GM23338 (cell line): ENCODE measurements at places on chromosomes 16 and 17. TPM values are rescaled to one million over a fixed set of nuclear protein-coding genes. Genes with fewer than 3 reads are reported as not detected.

- no peak for DNase-seq
These were observed 39.7 kb downstream of the RPTOR start for GRCh38 chr17:80584176-80584905.

GRCh38 chr17:41098481-41098880 lies 539 bp upstream of the KRTAP4-8 start:
- no peak for DNase-seq

DNA sequence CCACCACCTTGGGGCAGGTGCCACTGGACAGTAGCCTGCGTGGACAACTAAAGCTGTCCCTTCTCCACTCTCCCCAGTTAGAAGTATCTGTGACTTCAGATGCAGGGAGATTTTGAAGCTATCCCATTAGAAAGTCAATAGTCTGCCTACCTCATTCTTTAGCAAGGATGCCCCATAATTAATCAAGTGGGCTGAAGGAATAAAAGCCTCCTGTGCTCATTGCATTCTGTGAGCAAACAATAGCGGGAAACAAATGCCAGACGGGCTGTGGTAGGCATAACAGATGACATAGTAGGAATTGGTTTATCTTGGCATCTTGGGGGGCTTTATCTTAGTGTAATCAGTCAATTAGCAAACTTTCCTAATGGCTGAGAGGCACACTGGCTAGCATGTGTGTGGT lies 96.7 kb upstream of the HSBP1 start:
- DNase-seq, result no peak

DNA sequence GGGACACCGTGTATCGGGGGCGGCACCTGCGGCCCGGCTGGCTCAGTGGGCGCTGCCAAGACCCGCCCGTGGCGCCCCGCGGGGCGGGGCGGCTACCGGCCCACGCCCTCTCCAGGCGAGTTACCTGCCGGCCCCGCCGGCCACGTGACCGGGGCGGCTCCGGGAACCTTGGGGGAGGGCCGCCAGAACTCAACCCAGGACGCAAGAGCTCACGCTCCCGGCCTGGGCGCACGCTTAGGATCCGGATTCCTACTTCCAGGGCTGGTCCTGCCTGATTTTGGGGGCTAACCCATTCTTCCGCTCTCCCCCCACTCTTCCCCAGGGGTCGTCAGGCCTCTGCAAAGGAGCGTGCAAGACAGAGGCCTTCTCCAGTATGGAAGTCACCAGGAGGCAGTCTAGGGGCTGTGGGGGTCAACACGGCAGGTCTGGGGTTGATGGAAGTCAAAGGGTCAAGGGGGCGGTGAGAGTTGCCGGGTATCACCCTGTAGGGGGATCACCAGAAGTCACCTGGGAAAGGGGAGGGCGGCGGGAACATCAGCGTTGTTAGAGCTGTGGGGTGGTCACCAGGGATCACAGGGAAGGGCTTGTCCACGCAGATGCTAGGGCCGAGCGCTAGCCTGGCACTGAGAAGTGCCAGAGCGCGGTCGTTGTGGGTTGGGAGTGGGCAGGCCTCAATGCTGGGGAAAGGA lies 354 bp upstream of the ESRP2 start:
- DNase-seq, result peak; percentile 85

DNA sequence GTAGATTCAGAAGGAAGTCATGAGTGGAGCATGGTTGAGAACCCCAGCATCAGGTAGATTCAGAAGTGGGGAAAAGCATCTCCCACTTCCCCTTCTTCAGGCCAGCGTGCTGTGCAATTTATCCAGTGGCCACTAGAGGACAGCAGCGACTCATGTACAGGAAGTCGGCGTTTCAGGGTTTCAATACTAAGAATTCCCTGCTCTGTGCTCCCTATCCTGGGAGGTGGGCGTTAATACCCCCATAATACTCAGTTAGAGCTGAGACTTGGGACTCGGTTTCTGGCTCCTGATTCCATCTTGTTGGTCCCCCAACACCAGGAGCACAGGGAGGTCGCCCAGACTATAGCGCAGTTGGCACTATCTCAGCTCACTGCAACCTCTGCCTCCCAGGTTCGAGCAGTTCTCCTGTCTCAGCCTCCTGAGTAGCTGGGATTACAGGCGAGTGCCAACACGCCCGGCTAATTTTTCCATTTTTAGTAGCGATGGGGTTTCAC lies 75.3 kb upstream of the AMZ2 start:
- peak; percentile 80 for DNase-seq

DNA sequence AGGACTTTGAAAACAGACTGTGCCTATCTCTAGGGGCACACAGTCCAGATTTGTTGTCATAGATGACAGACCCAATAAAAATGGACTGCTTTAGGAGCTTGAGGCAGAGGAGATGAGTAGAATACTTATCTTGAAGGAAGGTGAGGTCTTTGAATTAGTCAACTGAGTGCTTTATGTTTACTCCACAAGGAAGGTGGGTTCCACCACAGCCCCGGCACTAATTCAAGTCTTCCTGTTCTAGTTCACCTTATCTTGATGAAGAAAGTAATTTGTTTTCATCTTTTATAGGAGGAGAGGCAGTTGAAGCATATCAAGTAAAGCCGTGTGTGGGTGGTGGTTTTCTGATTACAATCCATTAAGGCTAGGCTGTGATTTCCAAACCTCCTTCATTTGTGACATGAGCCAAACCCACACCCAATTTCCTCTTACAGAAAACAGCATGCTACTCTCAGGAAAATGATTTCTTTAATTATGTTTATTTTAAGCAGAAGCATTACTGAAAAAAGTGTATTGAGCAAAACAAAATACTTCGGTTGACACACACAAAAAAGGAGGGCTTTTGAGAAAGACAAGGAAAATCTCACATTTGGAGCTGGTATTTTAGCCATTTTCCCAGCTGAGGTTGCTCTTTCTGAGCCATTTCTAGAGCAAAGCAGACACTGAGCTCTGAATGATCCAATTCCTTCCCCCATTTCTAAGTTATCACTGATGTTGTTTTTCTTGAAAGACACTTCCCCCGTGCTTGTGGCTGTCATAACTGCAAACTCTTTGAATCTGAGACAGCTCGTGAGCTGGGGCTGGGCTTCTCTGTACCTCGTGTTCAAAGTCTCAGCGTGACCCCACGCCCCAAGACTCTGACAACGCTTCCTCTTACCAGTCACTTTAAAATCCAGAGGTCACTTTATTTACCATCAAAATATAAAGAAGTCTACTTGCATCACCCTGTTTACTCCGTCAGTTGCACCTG lies 35.4 kb downstream of the CDRT15 start:
- DNase-seq, result peak; percentile 24

DNA sequence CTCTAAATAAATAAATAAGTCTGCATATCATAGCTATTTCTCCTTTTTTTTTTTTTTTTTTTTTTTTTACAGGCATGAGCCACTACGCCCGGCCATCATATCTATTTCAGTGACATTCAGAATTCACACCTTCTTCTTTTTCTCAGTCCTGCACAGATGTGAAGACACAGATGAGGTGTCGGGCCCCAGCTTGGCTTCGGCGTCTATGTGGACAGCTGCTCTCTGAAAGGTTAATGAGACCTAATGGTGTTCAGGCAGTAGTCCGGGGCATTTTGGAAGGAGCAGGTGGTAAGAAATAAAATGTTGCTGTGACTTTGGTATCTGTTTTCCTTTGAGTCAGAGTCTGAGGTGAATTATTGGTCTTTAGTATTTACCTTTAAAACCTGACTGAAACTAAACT lies 23.6 kb downstream of the TANGO6 start:
- DNase-seq, result no peak

DNA sequence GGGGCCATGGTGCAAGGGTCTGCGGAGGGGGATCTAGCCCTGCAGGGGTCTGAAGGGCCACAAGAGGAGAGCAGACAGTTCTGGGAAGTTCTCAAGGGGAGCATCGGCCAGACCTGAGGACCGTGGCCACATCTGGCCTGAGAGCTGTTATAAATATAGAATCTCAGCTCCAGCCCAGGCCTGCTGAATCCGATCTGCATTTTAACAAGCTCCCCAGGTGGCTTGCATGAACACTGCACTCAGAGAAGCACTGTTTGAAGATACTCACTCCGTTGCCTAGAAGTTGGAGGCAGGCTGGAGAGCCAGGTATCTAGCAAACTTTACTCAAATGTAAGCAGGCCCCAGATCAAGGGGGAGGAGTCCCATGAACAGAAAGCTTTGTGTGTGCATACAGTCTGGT lies 61.3 kb downstream of the NKD1 start:
- DNase-seq, result no peak

DNA sequence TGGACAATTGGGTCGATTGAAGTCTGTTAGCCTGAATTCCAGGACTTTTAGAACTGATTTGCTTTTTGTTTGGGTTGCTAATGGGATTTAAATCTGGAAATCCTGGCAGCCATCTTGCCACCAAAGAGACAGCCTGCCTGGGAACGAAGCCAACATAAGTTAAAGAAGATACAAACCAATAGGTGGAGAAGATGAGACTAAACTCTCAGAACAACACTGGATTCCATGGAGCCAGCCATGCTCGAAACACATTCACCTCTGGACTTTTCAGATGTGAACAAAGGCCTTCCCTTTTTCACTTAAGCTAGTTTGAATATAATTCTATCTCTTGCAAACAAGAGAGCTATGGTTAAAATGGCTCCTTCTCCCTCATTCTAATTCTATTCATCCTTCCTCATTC lies 135.9 kb downstream of the TOX3 start:
- no peak for DNase-seq

- no peak for DNase-seq
These were observed 4.3 kb downstream of the SLC16A3 start for GRCh38 chr17:82232876-82233785.

- DNase-seq, result no peak
These were observed 155.8 kb upstream of the SDK2 start for GRCh38 chr17:73799781-73800627.

- DNase-seq, result no peak
These were observed 6.0 kb downstream of the CCDC137 start for GRCh38 chr17:81672504-81672903.

GRCh38 chr17:35166526-35166925 lies 18.9 kb downstream of the UNC45B start:
- DNase-seq, result no peak

DNA sequence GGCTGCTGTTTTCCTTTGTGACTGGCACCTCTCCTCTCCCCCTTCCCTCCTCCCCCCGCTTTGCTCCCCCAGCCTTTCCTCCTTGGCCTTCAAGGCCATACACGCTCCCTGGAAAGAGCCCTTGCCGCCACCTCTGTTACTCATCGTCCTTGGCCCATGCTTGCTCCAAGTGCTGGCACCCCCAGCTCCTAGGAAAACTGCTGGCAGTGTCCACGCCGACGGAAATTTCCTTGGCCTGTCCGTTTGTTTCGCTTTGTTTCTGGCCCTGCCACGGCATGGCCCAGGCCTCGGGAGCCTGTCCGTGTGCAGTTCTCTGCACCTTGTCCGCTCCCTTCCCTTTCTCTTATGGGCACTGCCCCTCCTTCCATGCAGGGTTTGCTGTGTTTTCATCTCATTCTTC lies 18.0 kb downstream of the CA5A start:
- DNase-seq, result no peak

GRCh38 chr17:29572691-29573557 lies 4.4 kb downstream of the TP53I13 start:
- peak; percentile 67 for DNase-seq

- no peak for DNase-seq
These were observed 120.9 kb upstream of the RBFOX1 start for GRCh38 chr16:7211781-7212180.

GRCh38 chr17:57519800-57520199 lies 225.3 kb downstream of the CCDC182 start:
- DNase-seq, result no peak

GRCh38 chr17:20206068-20206467 lies 196.9 kb downstream of the SPECC1 start:
- no peak for DNase-seq

DNA sequence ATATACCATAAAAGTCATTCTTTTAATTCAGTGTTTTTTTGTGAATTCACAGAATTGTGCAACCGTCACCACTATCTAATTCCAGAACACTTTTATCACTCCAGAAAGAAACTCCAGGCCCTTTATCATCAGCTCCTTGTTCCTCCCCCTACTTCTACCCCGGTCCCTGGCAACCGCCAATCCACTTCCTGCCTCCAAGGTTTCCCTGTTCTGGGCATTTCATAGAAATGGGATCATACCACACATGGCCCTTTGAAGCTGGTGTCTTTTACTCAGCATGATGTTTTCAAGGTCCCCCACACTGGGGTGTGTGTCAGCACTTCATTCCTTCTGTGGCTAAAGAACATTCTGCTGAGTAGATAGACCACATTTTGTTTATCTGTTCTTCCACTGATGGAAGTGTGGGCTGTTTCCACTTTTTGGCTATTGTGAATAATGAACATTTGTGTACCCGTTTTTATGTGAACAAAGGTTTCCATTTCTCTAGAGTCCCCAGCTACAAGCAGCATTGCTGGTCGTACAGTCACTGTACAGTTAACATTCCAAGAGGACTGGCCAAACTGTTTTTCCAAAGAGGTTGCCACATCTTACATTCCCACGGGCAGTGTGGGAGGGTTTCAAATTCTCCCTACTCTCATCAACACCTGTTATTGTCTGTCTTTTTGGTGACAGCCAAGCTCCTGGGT lies 75.8 kb upstream of the ZNF469 start:
- no peak for DNase-seq

DNA sequence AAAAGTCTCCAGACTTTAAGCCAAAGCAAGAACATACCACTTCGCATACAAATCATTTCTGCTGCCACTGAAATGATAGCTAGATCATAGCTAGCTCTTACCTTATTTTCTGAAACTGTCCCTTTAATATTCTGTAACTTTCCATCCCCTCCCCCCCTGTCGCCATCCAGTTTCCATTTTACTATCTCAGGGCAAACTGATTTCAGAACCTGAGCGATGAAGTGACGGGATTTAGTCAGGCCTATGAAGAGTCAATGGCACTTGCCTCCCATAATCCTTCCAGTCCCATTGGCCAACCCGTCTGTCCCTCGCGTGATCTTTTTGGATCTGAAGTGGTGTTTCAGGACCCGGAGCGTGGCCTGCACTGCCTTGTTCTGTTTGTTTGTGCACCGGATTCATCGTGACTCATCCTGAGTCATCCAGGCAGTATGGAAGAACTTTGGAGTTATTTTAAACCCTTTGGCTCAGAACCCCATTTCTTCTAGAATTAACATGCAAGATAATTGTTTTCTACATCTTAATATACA lies 199.8 kb upstream of the CHMP6 start:
- no peak for DNase-seq

KRT20 gene
- total RNA-seq, result not detected in 2 replicates

BANP gene
- total RNA-seq, result 30.0 and 48.0 TPM in 2 replicates

RDM1 gene
- total RNA-seq, result 3.9 and 5.2 TPM in 2 replicates

CSH2 gene
- total RNA-seq, result not detected in 2 replicates

TMC7 gene
- 2.4 TPM in 2 replicates for total RNA-seq

DOC2B gene
- 2.4 and 3.8 TPM in 2 replicates for total RNA-seq

SLC16A13 gene
- total RNA-seq, result 4.4 and 4.7 TPM in 2 replicates

DBNDD1 gene
- 69.2 and 90.8 TPM in 2 replicates for total RNA-seq

PLXDC1 gene
- 0.28 and 0.39 TPM in 2 replicates for total RNA-seq

FOXF1 gene
- total RNA-seq, result 0.10 TPM in 1 of 2 replicates, not detected in the other

TBC1D3E gene
- not detected in 2 replicates for total RNA-seq

IRF8 gene
- 1.4 and 2.8 TPM in 2 replicates for total RNA-seq
